ENCODE measurements at places on chromosomes 5 and 9.
A peak's percentile ranks its signal among the peaks of the same experiment; 100 is the strongest.

DNA sequence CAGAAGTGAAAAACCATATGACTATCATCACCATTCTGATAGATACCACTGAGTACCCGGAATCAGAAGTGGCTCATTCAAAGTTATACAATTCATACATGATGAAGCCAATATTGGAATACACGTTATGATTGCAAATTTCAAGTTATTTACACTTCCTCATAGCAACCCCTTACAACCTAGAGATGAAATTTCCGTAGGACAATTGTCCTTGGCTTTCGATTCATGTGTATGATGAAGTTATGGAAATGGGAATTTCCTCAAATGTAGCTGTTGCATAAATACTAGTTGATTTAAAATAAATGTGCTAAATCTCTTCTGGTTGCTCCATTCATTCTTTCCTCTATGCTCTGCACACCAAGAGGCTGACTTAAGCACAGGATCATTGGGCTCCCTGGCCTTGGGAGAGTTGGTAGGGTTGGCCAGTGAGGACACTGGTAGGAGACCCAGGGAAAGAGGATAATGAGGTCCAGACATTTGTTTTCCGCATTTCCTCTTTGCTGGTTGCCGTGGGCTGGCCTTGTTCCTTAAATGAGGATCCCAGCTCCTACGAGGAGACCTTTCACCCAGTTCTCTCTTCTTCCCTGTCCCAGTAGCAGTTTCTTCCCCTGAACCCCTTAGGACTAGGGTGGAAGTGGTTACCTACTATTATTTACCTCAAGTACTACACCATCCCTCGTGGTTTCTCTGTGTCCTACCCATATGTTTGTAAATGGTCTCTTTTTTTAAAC, 90.3 kb downstream of the ZNF474 start:
- DNase-seq = no peak

- DNase-seq = no peak
These were observed 167.1 kb upstream of the SNX2 start for GRCh38 chr5:122607818-122608217.

DNA sequence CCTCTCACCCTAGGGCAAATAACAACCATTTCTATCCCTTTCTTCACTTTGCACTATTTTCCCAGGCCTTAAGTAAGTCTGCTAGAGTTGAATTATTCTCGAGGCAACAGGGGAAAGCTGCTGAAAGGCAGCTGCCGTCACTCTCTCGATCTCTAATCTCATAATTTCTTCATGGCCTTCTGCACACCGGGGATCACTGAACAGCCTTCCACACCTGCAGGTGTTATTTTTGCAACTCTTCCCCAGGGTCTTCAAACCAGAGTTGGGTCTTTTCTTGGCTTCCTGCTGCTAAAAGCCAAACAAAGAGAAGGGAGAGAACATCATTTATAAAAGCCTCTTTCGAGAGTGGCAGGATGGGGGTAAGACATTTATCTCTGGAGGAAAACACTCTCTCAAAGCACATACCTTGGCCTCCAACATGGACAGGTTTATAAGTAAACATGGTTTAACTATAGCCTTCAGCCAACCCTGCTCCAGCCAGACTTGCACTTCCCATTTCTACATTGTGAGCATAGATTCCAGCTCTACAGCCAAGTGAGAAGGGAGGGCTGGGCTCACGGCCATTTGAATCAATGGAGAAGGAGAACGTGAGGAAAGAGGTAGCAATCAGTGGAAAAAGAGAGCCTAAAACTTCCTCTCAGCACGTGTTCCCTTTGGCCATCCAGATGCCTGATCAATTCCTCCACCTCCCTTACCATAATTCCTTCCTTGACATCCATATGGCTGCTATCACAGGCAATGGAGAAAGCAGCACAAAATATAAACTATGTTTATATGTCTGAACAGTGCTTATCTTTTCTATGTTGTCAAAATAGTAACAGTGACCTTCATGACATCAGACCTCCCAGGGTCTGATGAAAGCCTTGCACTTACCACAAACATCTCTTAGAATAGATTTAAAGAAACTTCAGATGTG, 464.9 kb downstream of the TLE1 start:
- DNase-seq = no peak

GRCh38 chr5:40404613-40405012, 275.1 kb upstream of the PTGER4 start:
- DNase-seq = no peak

GRCh38 chr5:94517490-94518488, 100.6 kb downstream of the KIAA0825 start:
- no peak for DNase-seq

DNA sequence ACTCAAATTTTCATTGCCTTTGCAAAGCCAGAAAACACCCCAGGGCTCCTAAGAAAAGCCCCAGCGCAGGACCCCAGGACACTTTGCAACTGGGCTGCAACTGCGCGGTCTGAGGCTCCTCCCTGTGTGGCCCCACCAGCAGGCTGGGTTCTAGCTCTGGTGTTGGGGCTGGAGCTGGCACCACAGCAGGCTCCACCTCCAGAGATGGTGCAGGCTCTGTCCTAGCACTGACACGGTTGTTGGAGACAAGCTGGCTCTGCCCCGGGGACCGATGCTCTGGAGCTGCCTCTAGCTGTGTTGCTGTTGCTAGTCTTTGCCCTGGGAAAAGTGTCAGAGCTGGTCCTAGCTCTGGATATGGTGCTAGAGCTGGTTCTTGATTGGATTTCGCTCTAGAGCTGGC, 13.6 kb downstream of the LCN10 start:
- no peak for DNase-seq

DNA sequence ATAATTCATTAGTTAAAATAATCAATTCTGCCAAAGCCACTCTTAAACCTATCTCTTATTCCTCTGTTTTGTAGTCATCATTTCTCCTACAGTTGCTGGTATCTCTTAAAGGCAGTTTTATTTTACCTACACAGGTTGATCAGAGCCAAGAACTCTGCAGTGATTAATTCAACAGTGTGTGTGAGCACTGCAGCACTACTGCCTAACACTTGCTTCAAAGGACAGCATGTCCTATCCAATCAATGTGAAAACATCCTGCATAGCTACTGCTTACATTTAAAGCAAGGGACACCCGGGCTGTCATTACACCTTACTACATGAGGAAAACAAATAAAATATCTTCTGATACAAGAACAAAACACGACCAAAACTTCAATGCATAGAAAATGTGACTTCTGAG, 45.1 kb upstream of the HK3 start:
- DNase-seq = no peak

- DNase-seq = no peak
These were observed 380.2 kb upstream of the ZNF462 start for GRCh38 chr9:106482733-106483132.

- no peak for DNase-seq
These were observed 24.2 kb upstream of the NREP start for GRCh38 chr5:111781200-111781599.

DNA sequence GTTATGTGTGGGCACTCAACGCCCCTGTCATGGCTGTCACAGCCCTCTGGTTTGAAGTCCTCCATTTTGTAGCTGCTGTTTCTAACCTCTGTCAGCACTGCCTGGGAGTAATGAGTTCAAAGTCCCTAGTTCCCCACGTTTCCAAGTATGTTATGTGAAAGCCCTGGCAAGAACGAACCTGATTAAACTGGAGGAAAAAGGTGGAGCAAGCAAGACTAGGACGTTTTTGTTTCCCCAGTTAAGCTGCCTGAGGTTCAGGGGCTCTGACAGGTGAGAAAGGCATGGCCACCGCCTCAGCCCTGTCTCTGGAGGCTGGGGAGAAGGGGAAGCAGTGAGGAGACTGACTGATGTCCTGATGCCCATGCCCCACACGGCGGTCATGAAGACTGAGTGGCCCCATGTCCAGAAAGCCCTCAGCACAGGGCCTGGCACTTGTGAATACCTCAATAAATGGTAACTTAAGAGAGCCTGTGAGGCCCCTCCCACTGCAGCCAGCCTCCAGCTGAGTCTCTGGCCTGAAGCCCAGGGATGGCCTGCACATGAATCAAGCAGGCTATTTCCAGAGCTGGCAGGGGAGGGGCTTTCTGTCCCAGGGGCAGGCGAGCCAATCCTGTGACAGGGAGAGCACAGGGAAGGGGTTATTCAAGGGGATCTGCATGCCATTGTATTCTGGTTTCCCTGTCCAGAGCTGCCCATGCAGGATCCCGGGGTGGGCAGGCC, 61.8 kb downstream of the PFDN1 start:
- DNase-seq = no peak

- no peak for DNase-seq
These were observed 901.0 kb upstream of the CTNND2 start for GRCh38 chr5:12805165-12805698.

DNA sequence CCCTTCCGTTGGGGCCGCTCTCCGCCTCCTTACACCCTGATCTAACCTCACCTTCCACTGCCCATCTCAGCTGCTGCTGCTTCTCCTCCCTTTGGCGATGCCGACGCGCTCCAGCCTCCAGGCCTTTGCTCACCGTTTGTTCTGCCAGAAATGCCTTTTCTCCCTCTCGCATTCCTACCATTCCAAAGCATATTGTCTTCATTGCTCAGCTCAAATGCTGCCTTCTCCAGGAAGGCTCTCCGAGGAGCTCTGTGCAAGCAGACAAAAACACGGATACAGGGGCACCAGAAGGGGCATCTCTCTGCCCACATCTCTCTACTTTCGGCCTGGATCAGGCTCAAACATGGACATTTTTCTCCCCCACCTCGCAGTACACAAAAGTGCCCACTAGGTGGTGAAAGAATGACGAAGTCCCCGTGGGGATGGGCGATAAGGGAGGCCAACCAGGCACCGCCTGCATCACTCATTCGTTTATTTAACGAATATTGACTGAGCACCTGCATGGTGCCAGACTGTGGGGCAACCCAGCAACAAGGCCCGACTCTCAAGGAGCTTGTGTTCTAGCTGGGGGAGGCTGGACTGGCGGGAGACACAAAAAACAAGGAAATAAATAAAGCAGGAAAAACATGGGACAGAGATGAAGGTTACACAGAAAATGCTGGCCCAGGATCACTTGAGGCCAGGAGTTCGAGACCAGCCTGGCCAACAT, 7.3 kb upstream of the GRHPR start:
- peak; percentile 78 for DNase-seq

GRCh38 chr5:133387091-133387490, 225.2 kb downstream of the FSTL4 start:
- no peak for DNase-seq

GRCh38 chr9:87445646-87446045, 52.0 kb upstream of the DAPK1 start:
- no peak for DNase-seq

- peak; percentile 0 for DNase-seq
These were observed 731 bp downstream of the PRR16 start for GRCh38 chr5:120464627-120465435.

DNA sequence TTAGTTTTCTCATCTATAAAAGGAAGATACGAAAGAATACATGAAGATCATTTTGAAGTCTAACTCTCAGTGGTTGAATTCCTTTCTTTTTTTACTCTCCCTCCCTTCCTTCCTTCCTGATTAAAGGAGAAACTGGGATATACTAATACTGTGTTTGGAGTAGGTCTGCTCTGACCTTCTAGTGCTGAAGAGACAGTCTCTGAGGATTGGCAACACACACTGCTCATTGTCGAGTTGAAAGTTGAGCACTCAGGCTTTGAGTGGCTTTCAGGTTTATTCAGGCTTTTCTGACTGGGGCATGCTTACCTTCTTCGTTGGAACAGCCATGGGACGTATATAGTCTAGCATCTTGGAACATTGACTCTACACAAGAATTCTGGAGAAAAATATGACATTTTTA, 86.9 kb upstream of the RPS23 start:
- no peak for DNase-seq

Data from stimulated activated CD4-positive, alpha-beta T cell treated with anti-CD3 and anti-CD28 coated beads, Interleukin-4, amount 100 ng/mL, for 48 hours (primary cell).